T follicular helper cell (primary cell): ENCODE measurements at places on chromosomes 4 and X.
A peak's percentile ranks its signal among the peaks of the same experiment; 100 is the strongest.

- DNase-seq = no peak
Measured at GRCh38 chrX:37653397-37654085, 32.0 kb upstream of the XK start.

DNA sequence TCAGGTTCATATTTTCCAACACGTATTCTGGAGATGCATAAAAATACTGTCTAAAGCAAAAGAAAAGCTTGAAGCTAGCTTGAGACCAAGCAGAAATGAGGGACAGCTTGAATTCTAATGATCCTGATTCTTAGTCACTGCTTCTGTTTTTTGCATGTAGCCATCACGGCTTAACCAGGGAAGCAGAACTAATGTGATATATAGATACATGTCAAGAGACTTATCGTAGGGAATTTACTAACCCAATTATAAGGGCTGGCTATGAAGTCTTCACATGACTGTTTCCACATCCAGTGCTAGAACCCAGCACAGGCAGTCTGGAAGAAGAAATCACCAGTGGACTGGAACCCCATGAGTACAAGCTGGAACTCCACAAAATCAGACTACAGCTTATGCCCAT, 85.2 kb upstream of the SLIT2 start:
- no peak for DNase-seq

- DNase-seq = no peak
Measured at GRCh38 chr4:34039766-34040165, 2204.5 kb downstream of the ARAP2 start.

DNA sequence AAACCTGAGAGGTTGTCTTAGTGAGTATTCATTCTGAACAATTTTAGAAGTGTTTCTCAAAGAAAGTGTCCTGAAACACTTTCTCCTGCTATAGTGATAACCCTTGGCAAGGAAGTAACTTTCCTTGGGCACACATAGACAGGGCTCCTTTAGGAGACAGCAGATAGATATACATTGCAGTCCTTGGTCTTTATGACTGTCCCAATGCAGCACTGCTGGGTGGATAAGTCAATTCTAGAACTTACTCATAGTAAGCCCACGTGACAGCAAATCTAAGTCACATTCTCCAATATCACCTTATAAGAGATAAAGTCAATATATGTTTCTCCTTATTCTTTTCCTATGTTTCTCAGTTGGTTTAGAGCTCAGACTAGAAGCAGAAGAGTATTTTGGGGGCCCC, 46.7 kb downstream of the GPRASP3 start:
- DNase-seq = no peak

DNA sequence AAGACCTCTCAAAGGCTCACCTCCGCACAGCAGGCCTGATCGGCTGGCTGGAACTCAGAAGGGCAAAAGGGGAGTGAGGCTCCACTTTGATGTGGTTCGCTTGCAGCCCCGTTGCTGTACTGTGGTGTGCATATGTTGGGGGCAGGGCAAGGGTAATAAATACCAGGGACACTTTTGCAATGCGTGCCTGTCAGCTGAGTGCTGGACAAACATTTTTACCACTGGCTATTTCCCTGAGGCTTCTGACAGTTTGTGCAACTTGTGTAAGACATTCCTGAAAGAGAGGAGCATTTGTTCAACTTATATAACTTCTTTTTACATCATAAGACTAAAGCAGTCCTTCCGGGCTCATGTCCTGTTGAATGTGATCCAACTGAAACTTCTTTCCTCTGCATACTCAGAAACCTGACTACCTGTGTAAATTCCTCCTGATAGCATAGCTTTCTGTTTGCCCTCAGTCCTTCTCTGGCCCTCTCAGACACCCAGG, 82.3 kb downstream of the SPRY1 start:
- DNase-seq = no peak

DNA sequence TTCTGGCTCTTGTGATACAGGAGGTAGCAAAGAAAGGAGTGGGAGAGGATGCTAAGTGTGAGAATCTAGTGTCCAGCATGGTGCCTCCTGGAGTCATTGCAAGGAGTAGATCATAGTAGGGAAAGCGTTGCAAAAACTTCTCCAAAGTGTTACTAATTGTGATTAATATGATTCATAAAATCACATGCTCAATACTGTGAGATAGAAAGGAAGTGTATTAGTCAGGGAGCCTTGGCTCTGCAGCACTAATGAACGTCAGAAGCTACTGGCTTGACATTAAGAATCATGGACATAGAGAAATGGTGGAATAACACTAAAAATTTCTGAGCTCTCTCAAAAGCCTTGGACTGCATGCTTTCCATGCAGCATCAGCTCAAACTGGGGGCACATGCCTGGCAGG, 299.1 kb downstream of the EVC2 start:
- DNase-seq = no peak

DNA sequence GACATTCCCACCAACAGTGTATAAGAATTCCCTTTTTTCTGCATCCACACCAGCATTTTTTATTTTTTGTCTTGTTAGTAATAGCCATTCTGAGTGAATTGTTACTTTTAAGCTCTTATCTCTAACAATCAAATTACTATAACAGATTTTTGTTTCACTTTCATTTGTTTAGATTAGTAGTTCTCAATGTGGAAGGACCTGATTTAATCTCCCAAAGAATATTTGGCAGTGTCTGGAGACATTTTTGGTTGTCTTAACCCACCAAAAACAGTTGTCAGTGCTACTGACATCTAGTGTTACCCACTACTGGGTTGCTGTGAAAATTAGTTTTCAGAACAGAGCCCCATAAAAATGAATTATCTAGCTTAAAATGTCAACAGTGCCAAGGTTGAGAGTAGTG, 37.9 kb downstream of the RUFY3 start:
- DNase-seq = no peak

DNA sequence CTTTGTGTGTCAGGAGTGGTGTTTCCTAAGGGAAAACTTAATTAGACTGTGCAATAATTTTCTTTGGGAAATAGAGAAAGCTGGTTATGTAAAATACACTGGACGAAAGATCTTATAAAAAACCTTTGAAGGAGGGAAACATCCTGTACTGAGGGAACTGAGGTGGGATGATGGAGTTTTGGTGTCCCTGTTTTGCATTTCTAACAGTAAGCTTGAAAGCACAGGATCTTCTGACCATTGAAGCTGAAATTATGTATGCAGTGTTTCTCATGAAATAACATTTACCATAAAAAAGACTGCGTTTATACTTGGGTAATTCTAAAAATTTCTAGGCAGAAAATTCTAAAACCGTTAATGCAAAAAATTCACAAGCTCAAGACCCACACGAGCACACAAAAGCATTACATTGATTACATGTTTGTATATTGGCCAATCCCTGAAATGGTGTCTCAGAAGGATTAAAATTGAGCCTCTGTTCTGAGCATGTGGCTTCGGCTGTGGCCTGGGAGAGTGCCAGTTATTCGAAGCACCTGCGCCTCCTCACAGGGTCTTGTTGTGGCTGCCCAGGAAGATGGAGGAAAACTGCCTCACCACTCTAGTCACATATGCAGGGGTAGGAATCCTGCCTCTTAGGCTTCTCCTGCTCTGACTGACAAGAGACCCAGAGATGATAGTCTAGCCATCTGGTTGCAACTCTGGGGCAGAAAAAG, 49.5 kb downstream of the JADE3 start:
- no peak for DNase-seq

GRCh38 chrX:108131471-108131870, 39.9 kb downstream of the ATG4A start:
- no peak for DNase-seq

- peak; percentile 12 for DNase-seq
Measured at GRCh38 chr4:41882625-41883347, 52.4 kb upstream of the TMEM33 start.

- DNase-seq = no peak
Measured at GRCh38 chr4:183354219-183354618, 32.0 kb upstream of the CLDN24 start.

GRCh38 chr4:45350438-45350837, 624.1 kb upstream of the GNPDA2 start:
- DNase-seq = no peak

DNA sequence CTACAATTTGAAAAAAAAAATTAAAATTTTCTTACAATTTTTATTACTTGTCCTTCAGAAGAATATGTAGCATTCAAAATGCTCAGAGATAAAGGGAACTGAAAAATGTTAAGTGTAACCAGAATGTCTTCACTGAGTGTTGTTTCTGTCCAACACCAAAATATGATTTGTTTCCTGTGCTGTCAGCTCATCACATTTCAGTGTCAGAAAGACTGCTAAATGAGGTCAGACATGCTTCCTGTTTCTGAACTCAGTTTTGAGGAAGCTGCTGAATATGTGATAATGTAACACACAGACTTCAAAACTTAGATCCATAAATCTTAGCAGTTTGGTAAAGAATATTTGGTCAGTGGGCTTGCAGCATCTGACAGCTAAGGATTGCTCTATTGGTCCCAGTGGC, 1849.7 kb downstream of the PCDH7 start:
- DNase-seq = no peak

GRCh38 chrX:19867411-19867732, 20.0 kb downstream of the SH3KBP1 start:
- no peak for DNase-seq

DNA sequence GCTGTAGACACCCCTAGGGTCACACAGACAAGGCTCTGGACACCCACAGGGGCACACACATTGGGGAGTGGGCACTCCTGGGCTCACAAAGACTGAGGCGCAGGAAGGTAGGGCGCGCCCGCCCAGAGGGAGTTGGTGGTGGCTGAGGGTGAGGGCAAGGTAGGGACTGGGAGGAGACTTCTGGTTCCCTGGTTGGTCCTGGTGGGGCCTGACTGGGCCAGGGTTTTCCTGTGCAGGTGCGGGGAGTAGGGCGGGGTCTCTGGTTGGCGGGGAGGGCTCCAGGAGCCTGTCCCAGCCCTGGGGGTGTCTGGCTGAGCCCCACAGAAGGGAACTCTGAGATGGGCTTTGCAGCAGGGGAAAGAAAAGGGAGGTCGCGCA, 6.7 kb upstream of the WAS start:
- DNase-seq = no peak

- no peak for DNase-seq
Measured at GRCh38 chr4:1053080-1053661, 41.7 kb downstream of the FGFRL1 start.

DNA sequence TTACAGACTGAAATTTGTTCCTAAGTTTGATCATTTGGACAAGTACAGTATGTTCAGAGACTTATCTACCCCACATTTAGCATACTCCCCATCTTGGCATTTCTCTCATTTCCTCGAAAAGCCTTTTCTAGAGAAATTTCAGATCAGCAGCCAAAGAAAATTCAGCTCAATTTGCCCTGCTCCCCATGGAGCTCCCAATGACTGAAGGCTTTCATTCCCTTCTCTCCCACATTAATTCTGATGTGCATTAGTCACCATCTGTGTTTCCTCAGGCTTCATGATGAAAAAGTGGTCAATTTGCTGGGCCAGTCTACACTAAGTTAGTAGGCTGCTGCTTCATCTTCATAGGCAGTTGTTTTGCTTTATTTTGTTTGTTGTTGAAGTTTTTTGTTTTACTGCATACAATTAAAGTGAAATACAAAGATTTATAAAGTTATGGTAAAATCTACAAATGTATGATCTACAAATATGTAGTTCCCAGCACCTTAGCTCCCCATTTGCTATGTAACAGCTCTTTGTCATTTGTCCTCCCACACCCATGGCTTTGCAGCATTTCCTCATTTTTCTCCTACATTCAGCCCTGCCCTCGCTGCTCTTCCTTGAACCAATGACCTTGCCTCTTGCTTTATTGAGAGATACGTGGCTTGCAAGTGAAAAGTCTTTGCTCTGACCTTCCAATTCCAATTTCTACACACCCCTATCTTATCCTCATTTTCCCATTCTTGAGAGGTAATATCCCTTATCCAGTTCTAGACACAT, 193.9 kb downstream of the ANAPC10 start:
- DNase-seq = no peak

- no peak for DNase-seq
Measured at GRCh38 chrX:13474164-13474516, 95.3 kb upstream of the EGFL6 start.

DNA sequence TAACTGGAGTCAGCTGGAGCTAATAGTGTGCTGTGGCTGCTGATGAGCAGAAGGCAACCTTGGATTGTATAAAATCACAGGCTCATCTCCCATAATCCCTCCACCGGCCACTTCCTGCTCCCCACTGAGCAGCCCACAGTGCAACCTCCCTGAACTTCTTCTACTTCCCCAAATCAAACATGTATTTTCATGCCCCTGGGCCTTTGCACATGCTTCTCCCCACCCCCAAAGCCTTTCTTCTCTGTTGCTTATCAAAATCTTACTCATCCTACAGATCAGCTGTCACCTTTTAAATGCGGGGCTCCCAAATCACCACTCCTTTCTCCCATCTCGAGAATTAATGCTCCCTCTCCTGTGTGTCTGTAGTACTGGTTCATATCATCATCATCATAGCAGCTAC, 35.8 kb downstream of the RHOH start:
- no peak for DNase-seq

- DNase-seq = no peak
Measured at GRCh38 chr4:101355246-101355645, 7.9 kb upstream of the PPP3CA start.

GRCh38 chr4:115844180-115844579, 730.8 kb upstream of the NDST4 start:
- no peak for DNase-seq

- no peak for DNase-seq
Measured at GRCh38 chrX:101408532-101408841, 465 bp downstream of the HNRNPH2 start.

DNA sequence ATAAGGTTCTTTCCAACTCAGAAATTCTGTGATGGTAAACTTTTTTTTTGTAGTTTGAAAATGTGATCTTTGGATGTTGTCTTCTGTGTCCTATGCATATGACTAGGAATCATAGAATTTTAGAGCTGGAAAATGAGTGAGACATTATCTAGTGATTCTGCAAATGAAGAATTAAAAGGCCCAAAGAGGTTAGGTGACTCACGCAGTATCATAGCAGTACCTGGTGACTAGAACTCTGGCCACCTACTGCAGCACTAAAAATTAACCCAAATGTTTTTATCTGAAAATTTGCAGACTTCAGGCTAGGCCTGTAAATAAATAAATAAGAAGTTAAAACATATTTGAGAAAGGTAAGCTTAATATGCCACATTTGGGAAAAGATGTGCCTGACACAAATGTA, 52.8 kb downstream of the NFKB1 start:
- no peak for DNase-seq

DNA sequence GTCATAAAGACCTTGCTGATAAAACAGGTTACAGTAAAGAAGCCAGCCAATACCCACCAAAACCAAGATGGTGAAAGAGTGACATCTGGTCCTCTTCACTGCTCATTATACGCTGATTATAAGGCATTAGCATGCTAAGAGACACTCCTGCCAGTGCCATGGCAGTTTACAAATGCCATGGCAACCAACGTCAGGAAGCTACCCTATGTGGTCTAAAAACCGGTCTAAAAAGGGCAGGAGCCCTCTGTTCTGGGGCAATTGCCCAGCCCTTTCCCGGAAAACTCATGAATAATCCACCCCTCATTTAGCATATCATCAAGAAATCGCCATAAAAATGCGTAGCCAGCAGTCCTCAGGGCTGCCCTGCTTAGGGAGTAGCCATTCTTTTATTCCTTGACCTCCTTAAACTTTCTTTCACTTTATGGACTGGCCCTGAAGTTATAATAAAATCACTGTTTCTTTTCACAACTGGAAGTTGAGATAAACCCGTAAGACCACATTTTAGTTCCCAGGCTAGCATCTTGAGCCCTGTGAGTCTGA, 260.5 kb upstream of the FAT1 start:
- no peak for DNase-seq
